ENCODE measurements at places on chromosomes 2 and 18.

- no peak for DNase-seq
Measured at GRCh38 chr2:167340322-167340721, 452.0 kb downstream of the XIRP2 start.

GRCh38 chr2:98909317-98910211 is 26.5 kb downstream of the CRACDL start:
- peak; percentile 46 for DNase-seq

- no peak for DNase-seq
Measured at GRCh38 chr18:5972298-5972697, 77.0 kb upstream of the TMEM200C start.

GRCh38 chr18:26804519-26804918 is 61.0 kb downstream of the AQP4 start:
- DNase-seq: no peak

DNA sequence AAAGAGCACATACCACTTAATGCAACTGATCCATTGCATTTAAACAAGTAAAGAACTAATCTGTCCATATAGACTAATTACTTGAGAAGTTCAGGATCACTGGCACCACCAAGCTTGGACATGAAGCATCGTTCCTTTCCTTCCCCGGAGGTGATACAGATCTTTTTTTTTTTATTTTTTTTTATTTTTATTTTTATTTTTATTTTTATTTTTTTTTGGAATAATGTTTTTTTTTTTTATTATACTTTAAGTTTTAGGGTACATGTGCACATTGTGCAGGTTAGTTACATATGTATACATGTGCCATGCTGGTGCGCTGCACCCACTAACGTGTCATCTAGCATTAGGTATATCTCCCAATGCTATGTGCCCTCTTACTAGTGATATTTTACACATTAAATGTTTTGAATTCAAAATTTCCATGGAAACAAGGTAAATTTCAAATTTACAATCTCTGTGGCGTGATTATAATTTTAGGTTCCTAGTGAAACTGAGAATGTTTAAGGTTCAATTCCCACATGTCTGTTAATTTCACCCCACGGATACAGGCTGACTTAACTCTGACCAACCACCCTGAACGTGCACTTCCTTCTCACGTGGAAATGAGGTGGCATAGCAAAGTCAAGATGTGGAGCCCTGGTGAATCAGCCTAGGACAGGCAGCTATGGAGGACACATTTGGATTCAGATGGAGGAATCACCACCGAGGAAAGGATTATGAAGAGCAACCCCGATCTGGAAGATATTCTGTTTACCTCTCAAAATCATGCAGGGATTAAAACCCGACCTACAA is 101.6 kb upstream of the THOC1 start:
- DNase-seq: no peak

- DNase-seq: no peak
Measured at GRCh38 chr2:96083064-96083939, 33.1 kb downstream of the ADRA2B start.

GRCh38 chr2:136434251-136434715 is 316.3 kb upstream of the CXCR4 start:
- no peak for DNase-seq

DNA sequence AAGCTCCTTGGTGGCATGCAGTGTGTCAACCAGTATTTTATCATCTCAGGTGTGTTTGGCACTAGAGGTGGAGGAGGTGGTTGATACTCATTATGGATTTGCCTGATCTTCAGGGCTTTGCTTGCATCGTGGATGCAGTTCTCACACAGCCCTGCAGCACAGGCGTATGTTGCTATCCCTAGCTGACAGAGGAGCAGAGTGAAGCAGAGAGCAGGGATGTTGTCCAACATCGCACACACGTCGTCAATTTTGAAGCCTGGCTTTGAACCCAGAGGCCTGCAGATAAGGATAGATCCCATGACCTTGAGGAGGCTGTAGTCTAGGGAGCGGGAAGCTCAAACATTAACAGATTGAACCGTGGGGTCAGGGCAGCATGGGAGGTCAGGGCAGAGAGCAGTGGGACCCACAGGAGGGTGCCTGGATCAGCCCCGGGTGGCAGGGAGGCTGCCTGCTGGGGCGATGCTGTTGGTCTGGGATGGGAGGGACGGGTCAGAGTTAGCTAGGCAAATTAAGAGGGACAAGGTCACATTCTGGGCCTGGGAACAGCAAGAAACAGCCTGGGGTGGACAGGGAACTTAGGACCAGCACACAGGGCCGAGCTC is 4.2 kb downstream of the RNF144A start:
- DNase-seq: no peak

DNA sequence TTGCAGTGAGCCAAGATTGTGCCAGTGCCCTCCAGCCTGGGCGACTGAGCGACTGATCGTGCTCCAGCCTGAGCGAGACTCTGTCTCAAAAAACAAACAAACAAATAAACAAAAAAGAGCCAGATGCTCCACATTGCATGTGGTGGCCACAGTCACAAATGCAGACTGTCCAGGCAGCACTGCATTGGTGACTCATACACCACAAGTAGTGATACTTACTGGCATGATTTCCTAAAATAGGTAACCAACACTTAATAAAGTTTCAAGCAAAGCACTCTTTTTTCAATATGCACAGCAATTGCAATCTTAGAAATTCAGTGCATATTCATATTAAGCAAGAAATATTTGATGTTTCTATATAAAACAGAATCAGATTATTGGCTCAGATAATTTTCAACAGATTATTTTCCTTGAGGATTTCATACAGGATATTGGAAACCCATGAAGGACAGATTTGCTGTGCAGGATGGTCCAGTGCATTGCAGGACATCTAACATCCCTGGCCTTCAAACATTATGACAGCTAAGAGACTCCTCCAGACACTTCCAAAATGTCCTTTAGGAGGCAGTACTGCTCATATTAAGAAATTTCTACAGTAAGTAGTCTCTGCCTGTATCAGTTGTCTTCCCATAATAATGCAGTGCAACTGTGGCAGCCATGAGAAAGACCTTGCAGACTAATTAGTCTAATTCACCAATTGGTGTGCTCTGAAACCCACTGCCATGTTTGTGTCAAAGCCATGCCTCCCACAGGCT is 10.5 kb upstream of the SLC1A4 start:
- peak; percentile 41 for DNase-seq

DNA sequence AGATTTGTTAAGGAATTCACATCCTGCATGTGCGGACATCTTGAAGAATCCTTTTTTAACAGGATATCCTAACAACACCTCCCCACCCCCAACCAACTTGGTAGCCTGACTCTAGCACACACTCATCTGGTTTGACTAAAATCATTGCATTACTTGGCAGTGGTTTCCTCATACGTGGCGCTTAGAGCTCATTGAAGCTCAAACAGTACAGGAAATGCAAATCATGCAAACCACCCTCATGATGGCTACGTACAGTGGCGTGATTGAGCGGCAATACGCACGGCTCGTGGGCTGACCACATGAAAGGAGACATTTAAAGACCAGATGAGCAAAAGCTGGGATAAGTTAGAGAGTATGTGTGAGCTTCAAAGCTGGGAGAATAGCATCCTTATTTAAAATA is 336.2 kb downstream of the ZEB2 start:
- peak; percentile 98 for DNase-seq

GRCh38 chr2:164388511-164388910 is 232.8 kb downstream of the GRB14 start:
- peak; percentile 86 for DNase-seq

DNA sequence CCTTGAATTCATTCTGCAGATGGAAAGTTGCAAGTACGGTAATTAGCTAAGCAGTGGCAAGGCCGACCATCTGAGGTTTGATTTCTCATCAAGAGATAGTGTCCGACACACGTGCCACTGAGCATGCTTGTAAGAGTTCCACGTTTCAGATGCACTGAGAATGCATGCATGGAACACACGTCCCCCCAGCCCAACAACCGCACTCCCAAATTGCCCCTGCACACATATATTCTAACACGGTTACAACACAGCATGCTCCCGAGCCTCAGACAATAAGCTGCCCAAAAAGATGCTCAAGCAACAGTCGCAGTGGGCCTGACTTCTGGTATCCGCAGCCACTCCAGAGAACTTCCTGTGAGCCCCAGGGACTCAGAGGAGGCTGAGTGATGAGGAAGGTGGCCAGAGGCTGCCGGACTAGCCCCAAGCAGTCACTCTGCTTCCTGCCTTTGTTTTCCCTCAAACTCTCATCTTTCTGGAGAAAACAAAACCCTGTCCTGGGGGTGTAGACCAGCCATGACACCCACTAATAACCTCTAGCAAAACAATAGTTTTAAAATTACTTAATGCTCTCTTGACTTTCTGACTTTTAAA is 204.0 kb downstream of the TGIF1 start:
- no peak for DNase-seq

DNA sequence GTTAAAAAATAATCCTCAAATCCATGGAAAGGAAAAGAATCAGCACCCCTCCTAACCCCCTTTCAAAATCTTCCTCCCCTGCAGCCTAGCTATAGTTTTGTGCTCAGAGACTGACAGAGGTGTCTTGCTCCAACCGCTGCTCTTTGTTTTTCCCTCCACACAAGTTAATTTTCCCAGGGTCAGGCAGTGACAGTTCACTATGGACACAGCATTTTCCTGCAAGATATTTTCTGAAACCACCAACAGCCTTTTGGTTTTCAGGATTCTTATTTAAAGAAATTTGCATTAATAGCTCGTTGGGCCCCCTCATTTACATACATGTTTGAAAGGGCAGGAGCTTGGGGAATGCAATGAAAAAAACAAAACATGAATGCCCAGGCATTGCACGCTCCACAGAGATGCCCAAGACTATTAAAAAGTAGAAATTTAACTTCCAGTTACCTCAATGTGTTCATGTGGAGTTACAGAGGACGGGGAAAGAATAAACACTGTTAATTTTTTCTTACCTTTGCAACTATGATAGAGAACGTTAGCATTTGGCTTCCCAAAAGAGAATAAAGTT is 71.4 kb upstream of the CXCR4 start:
- DNase-seq: no peak

- DNase-seq: no peak
Measured at GRCh38 chr2:205948883-205949282, 137.1 kb downstream of the INO80D start.

DNA sequence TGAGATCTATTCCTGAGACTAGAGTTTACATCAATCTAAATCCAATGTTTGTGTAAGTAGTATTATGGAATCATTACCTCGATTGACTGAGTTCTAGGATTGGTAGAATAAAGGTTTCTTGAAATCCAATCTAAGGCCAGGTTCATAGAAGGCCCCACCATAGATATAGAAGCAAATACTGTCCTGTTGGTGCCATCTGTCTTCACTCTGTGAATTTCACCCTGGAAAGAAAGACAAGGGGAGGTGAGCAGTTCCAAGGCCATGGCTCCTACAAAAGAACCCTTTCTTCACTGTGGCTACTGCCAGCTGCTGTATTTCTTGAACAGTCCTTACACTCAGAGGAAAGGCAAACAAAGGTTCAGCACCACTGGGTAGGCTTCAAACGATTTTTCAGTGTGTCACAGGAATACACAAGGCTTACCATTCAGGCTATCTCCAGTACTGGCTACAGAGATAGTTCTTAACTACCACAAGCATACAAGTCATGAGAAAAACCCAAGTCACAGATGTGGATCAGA is 137.0 kb downstream of the LRP2 start:
- DNase-seq: no peak

DNA sequence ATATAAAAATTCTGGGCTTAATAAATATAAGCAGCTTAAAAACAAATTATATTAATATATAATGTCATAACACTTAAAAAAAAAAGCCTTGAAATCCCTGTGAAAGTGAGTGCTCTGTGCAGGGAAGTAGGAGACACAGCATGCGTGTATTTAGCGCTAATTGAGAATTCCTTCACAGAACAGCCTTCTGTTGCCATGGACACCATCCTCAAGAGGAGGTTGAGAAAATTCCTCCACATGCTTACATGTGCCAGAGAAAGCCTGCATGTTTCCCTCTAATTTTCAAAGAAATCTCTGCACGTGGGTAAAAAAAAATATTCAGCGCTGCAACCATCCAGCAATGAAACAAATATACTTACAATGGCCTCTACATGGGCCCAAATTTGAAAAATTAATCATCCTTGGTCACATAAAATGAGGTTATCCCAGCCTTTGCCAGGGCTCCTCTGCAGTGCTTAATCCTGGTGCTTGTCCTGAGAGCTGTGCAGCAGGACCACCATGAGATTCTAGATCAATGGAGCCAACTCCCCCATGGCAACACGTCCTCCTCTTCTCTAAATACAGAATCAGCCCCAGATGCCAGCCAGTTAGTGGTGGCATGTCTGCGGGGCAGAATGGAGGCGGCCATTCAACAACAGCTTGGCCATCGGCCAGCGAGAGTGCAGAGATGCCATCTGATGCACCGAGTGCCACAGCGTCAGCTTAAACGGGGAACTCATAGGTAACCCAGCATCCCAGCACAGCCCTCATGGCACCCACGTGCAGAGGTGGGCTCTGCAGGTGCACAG is 228.0 kb downstream of the MYT1L start:
- DNase-seq: no peak

DNA sequence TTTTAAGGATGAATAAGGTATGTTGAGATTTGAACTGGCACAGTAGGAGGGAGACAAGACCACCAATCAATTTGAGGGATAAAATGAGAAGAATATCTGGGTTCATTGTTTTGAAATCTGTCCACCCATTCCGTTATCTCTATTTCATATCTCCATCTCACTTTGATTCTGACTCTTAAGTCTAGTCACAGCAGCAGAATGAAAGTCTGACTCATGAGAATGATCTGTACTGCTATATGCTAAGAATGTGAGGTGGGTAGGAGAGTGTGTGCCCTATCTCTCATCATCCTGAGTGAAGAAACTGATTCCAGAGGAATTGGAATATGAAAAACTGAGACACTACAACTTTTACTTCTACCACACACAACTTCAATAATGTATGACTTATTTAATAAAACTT is 1994.5 kb upstream of the PIK3C3 start:
- DNase-seq: peak; percentile 75

GRCh38 chr2:191894681-191895147 is 47.8 kb upstream of the CAVIN2 start:
- DNase-seq: peak; percentile 91

- peak; percentile 75 for DNase-seq
Measured at GRCh38 chr18:70636991-70637390, 348.1 kb downstream of the SOCS6 start.

GRCh38 chr2:164474873-164475272 is 146.4 kb downstream of the GRB14 start:
- DNase-seq: no peak

DNA sequence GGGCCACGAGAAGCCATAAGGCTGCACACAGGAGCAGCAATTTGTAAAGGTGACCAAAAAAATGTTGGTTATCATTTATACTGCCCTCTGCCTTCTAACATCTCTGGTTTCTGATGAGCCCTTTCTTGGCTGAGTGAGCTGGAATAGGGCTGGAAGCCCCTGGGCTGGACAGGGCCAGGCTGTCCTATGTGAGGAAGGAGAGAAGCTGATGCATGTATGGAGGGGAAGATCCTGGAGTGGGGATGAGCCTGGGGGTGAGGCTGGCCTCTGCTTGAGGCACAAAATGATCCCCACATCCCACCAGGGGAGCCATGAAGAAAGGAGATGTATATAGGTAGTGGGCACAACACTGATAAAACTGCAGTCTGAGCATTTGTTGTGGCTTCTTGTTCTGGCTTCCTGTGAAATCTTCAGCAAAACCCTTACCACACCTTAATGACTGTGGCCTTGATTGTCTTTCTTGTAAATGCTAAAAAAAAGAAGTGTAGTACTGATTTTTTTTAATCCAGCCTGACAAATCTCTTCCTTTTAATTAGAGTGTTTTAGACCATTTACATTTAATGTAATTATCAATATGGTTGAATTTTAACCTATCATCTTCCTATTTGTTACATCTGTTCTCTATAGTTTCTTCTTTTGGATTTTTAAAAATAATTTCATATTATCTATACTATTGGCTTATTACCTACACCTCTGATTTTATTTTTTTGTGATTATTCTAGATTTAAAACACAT is 5.6 kb downstream of the SNED1 start:
- DNase-seq: no peak
